ENCODE measurements at places on chromosomes 7 and 10. TPM values are rescaled to one million over a fixed set of nuclear protein-coding genes. Genes with fewer than 3 reads are reported as not detected.

The PDK4 gene
- 0.15 TPM for total RNA-seq

The HABP2 gene
- total RNA-seq: not detected

The RAB18 gene
- 42.7 TPM for total RNA-seq

The SEMA4G gene
- 0.53 TPM for total RNA-seq

The ESYT2 gene
- 53.2 TPM for total RNA-seq

The SFTPA2 gene
- total RNA-seq: not detected

The METTL2B gene
- total RNA-seq: 30.6 TPM

The TMEM140 gene
- 11.5 TPM for total RNA-seq

The RET gene
- total RNA-seq: not detected

The IKZF5 gene
- 1.1 TPM for total RNA-seq

The DLG5 gene
- 22.2 TPM for total RNA-seq

The KIAA1549 gene
- total RNA-seq: 0.35 TPM

The CFAP70 gene
- total RNA-seq: 0.94 TPM

The WDFY4 gene
- total RNA-seq: not detected

The LMTK2 gene
- total RNA-seq: 5.4 TPM

The EDRF1 gene
- total RNA-seq: 14.5 TPM

The SPDYE8 gene
- not detected for total RNA-seq

The NRG3 gene
- 0.15 TPM for total RNA-seq

The C10orf62 gene
- total RNA-seq: 0.08 TPM

The OR6B1 gene
- not detected for total RNA-seq

The GPR26 gene
- not detected for total RNA-seq

The FRMD4A gene
- 20.0 TPM for total RNA-seq

The SPDYE9 gene
- total RNA-seq: not detected

The FAM25C gene
- not detected for total RNA-seq

The VWA2 gene
- 0.08 TPM for total RNA-seq

The ZNF804B gene
- not detected for total RNA-seq

The AKR1C4 gene
- total RNA-seq: not detected

The ATOH7 gene
- not detected for total RNA-seq

The AOC1 gene
- not detected for total RNA-seq

The LRMDA gene
- 2.3 TPM for total RNA-seq

The TSPAN12 gene
- total RNA-seq: 2.0 TPM

The KCNMA1 gene
- total RNA-seq: 9.8 TPM

The TRIL gene
- 1.1 TPM for total RNA-seq

The DCLRE1C gene
- 19.0 TPM for total RNA-seq

The TET1 gene
- total RNA-seq: 1.4 TPM

The GLUD1 gene
- total RNA-seq: 206 TPM

The PSD gene
- 4.8 TPM for total RNA-seq

The TAF6 gene
- 25.1 TPM for total RNA-seq

The TRPV5 gene
- not detected for total RNA-seq

The WNT2 gene
- 0.08 TPM for total RNA-seq

The BLNK gene
- not detected for total RNA-seq

The SPRN gene
- 0.12 TPM for total RNA-seq

The SLC25A13 gene
- 3.0 TPM for total RNA-seq

The TRPV6 gene
- total RNA-seq: not detected

The C10orf67 gene
- not detected for total RNA-seq

The ASZ1 gene
- total RNA-seq: not detected

The TAS2R41 gene
- not detected for total RNA-seq

The OR6V1 gene
- total RNA-seq: not detected
